Tongue (tissue), 3 donors: ENCODE measurements at places on chromosomes 4 and X. TPM values are rescaled to one million over a fixed set of nuclear protein-coding genes. Genes with fewer than 3 reads are reported as not detected.

GRCh38 chrX:69228732-69229131, 63.5 kb upstream of the PJA1 start:
- DNase-seq = no peak

DNA sequence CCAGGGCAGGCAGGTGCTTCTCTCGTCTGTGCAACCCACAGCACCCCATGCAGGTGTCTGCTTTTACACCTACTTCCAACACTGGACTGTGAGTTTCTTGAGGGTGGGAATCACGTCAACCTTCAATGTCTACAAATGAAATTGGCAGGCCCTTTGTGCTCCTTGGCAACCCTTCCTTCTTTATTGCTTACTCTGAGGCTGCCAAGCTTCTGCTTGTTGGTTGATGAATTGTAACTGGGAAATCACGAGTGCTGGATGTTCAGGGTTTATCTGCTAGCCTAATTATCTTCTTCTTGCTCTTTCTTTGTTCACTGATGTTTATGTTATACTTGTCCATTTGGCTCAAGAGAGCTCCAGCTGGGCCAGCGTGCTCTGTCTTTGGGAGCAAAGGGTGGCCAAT, 2.5 kb upstream of the DGAT2L6 start:
- DNase-seq = no peak

DNA sequence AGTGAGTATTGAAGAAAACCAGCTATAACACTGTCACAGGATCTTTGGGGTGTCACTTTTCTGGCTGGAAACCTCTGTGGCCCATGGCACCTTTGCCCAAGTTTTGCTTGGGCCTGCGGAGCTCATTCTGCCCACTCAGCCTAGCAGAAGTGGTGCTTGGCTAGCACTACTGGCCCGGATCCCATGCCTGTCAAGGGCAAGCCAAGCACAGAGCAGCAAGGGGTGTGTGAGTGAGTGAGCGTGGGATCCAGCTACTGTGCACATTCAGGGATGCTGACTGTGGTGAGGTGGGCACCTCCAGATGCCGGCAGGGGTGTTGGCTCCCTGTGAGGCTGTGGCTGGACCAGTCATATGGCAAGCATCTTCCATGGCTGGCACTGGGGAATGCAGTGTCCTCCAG, 55.4 kb upstream of the RASGEF1B start:
- DNase-seq = no peak

DNA sequence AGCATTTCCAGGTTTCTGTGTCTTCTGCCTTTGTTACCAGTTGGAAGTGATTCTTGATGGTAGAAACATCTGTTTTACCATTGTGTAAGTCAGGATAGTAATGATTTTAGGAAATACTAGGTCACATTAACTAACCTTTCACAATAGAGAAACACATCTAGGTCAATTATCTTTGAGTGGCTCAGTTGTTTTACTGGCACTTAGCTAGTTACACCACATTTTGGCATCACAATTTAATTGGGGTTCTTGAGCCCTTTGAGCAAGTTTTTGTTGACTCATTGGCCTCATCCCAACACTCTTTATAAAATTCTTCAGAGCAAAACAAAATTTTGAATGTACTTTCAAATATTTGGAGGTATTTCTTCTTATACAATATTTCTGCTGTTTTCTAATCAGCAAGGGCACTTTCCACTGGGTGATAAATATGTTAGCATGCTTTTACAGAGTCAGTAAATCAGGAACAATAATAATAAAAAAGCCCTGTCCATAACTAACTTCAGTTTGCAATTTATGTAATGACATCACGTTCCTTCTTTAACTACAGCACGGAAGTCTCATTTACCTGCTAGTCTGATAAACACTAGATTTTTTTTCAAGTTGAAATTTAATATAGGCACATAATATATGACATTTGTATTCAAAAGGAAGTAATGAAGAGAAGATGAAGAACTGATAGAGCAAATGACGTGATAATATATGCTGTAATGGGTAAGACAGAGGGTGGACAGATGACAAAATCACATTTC, 64.8 kb upstream of the GK2 start:
- no peak for DNase-seq

- DNase-seq = peak; percentile 57
Observed at GRCh38 chrX:87517571-87518141, at the start of gene KLHL4. Gene KLHL4, plus strand, starts transcription at chrX:87517802. Its CDS starts 92 bp downstream, at chrX:87517894.

DNA sequence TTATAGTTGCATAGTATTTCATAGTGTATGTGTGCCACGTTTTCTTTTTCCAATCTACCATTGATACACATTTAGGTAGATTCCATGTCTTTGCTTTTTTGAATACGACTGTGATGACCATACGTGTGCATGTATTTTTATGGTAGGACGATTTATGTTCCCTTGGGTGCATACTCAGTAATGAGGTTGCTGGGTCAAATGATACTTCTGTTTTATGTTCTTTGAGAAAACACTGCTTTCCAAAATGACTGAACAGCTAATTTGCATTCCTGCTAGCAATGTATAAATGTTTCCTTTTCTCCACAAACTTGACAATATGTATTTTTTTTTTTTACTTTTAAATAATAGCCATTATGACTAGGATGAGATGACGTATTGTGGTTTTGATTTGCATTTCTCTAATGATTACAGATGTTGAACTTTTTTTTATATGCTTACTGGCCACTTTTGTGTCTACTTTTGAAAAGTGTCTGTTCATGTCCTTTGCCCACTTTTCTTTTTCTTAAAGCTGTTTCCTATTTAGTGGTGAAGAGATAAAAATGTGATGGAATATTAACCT, 969.5 kb upstream of the NDST4 start:
- DNase-seq = no peak

- no peak for DNase-seq
Observed at GRCh38 chr4:142316025-142316424, 530.1 kb downstream of the INPP4B start.

NDNF gene
- 51.1 TPM for total RNA-seq

ADH1A gene
- total RNA-seq = not detected
